ENCODE measurements at places on chromosomes 11 and 22.

GRCh38 chr11:36404831-36405230 lies 105.2 kb downstream of the TRAF6 start:
- no peak for DNase-seq

- no peak for DNase-seq
Observed at GRCh38 chr11:95241681-95242081, 10.7 kb upstream of the SESN3 start.

DNA sequence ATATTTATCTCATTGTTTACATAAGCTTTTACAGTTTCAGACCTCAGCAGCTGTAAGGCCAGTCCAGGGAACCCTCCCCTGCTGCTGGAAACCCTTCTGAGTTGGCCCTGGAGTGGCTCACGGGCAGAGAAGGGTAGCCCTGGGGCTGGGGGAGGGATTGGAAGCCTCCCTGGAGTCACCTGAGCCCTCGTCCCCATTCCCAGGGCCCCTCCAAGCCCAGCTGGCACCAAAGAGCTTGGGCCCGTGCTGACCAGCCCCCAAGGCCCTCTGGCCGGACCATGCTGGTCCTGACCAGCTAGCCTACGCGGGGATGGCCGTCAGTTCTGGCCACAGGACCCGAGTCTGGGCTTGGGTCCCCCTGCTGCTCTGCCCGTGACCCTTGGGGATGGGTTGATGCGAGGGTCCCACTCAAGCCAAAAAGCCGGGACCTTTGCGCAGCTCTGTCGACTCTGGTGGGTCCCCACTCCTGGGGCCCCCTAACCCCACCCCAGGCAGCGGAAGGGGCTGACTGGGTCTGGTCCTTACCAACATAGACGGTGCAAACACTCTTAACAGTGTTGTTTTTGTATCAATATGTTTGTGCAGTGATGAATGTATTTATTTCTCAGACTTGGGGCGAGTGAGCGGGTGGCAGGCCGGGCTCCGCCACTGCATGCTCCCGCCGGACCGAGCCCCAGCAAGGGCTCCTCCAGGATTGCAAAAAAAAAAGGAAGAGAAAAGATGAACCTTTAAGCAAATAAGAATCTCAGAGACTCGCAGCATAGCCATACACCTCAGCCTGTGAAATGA lies 17.5 kb upstream of the TMEM191C start:
- DNase-seq, result no peak

DNA sequence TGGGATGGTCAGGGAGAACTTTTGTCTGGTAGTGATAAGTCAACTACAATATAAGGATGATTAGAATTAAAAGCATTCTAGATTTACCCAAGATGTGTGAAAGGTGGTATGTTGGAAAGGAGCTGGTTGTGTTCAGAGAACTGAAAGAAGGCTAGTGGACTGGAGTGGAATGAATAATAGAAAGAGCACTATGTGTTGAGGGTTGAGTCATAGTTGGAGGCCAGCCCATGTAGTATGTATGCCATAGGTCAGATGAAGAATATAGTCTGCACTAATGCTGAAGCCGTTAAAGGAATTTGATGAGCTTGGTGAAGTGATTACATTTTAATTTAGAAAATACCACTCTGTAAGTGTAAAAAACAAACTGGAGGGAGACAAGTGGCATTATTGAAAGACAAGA lies 514.1 kb downstream of the CNTN5 start:
- no peak for DNase-seq

GRCh38 chr11:73411031-73411430 lies 34.8 kb downstream of the RELT start:
- DNase-seq, result no peak

DNA sequence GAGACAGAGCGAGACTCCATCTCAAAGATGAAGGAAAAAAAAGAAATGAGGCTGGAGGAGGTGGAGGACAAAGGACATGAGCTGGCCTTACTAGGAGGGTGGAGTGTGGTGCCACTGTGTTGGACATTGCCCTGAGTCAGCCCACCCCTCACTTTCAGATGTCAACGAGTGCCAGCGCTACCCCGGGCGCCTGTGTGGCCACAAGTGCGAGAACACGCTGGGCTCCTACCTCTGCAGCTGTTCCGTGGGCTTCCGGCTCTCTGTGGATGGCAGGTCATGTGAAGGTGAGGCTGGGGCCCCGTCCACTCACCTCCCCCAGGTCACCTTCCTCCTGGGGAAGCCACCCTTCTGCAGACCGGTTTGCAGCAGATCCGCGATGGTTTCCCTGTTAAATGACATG lies 40.6 kb downstream of the FBLN1 start:
- DNase-seq, result no peak

DNA sequence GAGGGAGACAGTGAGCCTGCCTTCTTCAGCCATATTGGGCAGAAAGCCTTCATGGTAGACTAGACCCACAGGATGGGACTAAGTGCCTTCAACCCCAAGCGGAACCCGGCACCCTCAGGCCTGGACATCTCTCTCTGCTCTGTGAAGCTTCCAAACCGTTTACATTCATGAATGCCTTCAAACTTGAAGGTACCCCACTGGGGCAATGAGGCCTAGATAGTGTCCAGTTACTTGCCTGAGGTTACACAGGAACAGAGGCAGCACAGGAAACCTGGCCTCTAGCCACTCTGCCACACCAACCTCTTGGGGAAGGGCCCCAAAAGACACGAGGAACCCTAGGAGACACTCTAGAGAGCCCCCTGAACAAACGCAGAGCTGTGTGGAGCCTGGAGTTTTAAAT lies 14.5 kb upstream of the CYP2R1 start:
- no peak for DNase-seq

- DNase-seq, result no peak
Observed at GRCh38 chr11:123020968-123021367, 39.3 kb upstream of the BSX start.

DNA sequence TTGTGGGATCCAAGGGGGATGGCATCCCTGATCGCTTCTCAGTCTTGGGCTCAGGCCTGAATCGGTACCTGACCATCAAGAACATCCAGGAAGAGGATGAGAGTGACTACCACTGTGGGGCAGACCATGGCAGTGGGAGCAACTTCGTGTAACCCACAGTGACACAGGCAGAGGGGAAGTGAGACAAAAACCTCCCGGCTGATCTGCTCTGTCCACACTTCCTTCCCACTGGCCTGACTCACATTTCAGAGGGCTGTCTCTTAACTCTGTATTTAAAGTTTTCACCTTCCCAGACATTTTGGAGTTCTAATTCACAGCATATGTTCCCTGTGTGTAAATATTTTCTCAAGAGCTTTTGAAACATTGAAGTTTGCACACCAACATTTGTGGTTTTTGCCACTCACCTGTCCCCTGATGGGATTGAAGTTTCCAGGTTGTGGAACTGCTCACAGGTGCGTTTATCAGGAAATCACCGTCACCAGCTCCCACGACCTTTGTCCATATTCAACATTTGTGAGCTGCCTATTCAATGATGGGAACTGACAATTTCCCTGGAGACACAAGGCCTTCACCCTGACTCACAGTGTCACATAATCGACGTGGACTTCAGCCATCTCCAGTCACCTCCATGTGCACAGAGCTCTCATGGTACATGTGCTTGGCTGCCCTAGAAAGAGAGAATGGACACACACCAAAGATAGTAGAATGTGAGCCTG lies 99.2 kb downstream of the VPREB1 start:
- no peak for DNase-seq

DNA sequence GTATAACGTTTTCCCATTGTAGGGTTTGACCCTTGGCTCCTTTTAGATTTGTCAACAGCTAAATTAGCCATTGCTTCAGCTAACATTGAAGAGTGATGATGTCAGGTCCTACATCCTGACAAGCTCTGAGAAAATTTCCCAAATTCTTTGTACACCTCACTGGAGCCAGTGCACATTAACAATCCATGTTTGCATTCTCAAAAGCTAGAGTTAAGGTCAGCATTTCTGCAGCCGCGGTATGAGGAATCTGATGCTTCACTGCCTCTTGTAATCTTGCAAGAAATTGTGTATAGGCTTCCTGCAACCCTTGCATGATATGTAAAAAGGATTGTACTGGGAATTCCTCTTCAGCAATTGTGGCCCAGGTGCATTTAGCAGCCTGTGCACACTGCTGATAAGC lies 33.1 kb upstream of the NCAM1 start:
- DNase-seq, result no peak

- no peak for DNase-seq
Observed at GRCh38 chr22:19797086-19798002, 36.8 kb downstream of the TBX1 start.

- DNase-seq, result no peak
Observed at GRCh38 chr11:96194581-96195374, 148.2 kb downstream of the MAML2 start.

GRCh38 chr22:11627436-11627797 lies 3900.6 kb upstream of the OR11H1 start:
- no peak for DNase-seq

- DNase-seq, result peak; percentile 3
Observed at GRCh38 chr22:22802339-22802970, 85.2 kb upstream of the IGLL5 start.

DNA sequence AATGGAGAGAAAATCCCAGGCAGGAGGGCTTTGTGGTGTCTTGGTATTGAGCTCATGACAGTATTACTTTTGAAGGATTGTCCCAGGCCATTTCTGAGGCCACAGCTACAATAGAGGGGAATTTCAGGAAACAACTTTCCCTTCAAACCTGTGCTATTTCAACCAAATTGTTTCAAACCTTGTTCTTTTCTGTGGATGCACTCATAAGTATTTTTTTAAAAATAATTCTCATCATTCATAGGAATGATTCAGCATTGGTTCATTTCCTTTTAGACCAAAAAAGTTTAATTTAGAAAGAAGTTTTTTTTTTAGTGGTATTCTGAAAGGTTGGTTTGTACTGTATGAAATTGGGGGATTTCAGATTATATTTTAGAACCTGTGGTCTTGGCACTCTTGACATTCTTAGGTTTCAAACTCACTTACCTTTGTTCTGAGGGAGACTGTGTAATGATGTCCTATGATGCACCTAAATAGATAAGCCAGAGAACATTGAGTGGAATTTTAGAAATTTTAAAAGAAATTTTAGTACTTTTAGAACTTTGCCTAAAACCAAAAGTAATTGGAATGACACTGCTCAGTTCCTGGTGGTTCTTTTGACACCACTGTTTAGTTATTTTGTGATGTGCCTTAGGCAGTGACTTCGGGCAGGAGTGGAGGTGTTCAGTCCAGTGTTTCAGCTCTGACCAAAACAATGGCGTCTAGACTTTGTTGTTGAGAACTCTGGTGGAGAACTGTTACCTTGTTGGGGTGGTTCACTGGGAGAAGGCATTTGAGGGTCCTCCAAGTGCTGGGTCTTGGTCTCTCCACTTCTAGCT lies 12.2 kb downstream of the TEAD1 start:
- DNase-seq, result no peak

DNA sequence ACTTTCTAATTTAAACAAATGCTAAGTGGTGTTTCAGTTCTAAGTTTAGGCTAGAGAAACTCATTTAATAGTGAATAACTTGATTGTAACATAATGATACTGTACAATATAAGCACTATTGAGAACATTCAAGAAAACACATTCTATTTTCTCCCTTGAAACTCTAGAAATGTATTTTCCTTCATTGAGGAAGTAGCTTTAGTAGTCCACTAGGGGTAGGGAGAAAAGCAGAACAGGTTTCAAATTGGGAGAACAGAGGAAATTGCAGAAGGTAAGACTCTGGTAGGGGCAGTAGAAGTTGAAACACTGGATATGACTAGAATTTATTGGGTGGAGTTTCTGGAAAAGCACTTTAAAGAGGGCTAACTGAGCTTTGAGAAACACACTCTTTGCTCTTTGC lies 31.6 kb upstream of the MPPED2 start:
- DNase-seq, result no peak

- DNase-seq, result no peak
Observed at GRCh38 chr22:37803195-37803638, 4.5 kb upstream of the GCAT start.

GRCh38 chr11:22633354-22633902 lies 7.8 kb upstream of the FANCF start:
- DNase-seq, result no peak

GRCh38 chr22:23251445-23252093 lies 71.3 kb downstream of the BCR start:
- no peak for DNase-seq

DNA sequence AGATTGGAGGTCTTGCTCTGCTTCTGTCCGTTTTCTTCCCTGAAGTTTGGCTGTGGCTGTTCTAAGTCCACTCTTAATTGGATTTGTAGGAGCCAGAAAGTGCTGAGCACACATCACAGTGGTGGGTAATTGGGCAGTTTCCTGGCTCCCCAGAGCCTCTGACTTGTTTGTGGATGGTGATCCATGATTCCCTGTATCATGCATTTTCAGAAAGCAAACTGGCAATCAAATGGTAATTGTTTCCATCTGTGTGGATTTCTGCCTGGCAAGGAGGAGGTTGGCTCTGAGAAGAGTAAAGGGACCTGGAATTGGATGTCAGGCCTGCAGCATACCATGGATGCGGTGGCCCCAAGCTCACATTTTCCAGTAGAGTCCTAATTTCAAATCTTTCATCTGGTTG lies 49.5 kb downstream of the PPFIBP2 start:
- no peak for DNase-seq

DNA sequence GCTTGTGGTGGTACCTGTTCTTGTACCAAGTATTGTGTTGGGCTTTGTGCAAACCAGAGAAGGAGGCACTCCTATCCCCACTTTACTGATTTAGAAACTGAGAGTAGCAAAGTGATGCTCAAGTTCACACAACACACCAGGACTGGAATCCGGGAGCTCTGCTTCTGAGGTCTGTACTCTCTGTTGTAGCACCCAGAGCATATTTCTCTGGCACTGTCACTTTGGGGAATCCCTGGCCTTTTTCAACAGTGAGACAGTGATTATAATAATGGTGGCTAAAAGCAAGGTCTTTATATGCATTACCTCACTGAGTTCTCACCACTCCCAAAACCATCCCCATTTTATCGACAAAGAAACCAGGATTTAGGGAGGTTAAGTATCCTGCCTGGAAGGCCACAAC lies 362.4 kb downstream of the TENM4 start:
- no peak for DNase-seq

- no peak for DNase-seq
Observed at GRCh38 chr11:1834779-1835670, at the start of gene SYT8. TSS of gene SYT8 (plus strand) at chr11:1834990. CDS start at chr11:1835106, 116 bp downstream.

GRCh38 chr11:35006389-35007128 lies 90.1 kb downstream of the PDHX start:
- no peak for DNase-seq

DNA sequence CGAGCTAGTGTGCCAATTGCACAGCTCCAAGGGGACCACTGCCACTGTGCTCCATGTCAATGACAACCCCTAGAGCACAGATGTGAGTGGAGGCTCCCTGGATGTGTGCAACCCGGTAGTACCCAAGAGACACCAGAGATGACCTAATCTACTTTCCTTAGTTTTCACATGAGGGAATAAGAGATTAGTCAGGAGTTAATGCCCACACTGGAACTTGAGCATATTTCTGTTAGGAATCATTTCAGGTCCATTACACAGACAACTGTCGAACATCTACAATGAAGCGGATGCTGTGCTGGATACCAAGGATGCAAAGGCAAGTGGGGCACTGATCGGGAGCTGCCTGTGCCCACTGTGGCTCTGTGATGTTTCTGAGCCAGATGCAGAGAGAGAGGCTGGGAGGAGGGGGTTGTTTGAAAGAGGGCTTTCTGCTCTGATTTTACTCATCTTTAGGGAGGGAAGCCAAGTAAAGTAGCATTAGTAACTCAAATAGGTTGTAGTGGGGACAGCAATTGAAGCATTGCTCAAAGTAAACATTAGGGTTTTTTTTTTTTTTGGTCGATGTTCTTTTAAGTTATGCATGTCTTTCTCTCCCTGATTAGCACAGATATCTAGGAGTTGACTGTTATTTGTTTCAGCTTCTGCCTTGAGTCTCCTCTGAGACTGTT lies 82.5 kb upstream of the SORL1-AS1 start:
- DNase-seq, result no peak

All from NCI-H187 (cell line).